Stimulated activated effector memory CD8-positive, alpha-beta T cell treated with anti-CD3 and anti-CD28 coated beads, Interleukin-12 subunit alpha, Interleukin-12 subunit beta, amount 100 ng/mL, for 72 hours (primary cell): ENCODE measurements at places on chromosomes 5 and 9.

- no peak for DNase-seq
These were observed 548.5 kb upstream of the GRAMD2B start for GRCh38 chr5:125874717-125875116.

GRCh38 chr9:137236936-137237421 lies 4.1 kb upstream of the TUBB4B start:
- DNase-seq, result no peak

DNA sequence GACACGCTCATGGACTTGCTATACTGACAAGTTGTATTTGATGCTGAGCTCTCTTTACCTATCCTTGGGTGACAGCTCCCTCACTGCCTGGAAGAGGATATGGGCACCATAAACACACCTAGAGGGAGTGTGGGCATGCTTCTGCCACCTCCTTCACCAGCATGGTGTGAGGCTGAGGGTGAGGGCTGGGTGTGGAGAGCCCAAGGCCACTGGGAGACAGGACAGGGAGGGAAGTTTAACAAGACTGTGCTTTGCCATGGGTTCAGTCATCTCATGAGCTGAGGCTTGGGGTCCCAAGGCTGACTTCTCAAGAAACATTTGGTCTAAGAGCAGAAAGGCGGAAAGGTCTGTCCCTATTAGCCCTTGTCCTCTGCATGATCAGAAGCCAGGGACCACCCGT lies 93.6 kb upstream of the ANKRD55 start:
- no peak for DNase-seq

DNA sequence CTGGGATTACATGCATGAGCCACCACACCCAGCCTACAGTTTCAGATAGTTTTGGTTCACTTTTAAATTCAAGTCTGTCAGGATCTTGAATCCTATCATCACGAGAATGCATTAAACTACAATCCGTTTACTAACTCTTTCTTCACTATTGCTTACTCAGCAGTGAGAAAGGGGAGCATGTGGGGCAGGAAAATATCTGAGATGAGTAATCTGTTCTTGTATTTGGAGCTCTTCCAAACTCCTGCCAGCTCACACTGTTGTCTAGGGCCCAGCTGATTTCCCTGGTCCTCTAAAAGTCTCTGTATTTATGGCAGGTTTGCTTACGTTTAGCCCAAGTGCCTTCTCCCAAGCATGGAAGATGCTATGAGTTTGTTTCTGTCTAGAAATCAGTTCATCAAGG lies 152.2 kb downstream of the FGF18 start:
- DNase-seq, result no peak

GRCh38 chr5:105940181-105940580 lies 1730.6 kb downstream of the EFNA5 start:
- DNase-seq, result no peak

GRCh38 chr5:2779459-2779858 lies 28.0 kb upstream of the IRX2 start:
- no peak for DNase-seq

GRCh38 chr9:87285183-87285850 lies 212.3 kb upstream of the DAPK1 start:
- no peak for DNase-seq

- DNase-seq, result peak; percentile 91
These were observed 849 bp upstream of the MGAT1 start for GRCh38 chr5:180803181-180804128.

- no peak for DNase-seq
These were observed 61.7 kb upstream of the SHB start for GRCh38 chr9:38130724-38131123.

DNA sequence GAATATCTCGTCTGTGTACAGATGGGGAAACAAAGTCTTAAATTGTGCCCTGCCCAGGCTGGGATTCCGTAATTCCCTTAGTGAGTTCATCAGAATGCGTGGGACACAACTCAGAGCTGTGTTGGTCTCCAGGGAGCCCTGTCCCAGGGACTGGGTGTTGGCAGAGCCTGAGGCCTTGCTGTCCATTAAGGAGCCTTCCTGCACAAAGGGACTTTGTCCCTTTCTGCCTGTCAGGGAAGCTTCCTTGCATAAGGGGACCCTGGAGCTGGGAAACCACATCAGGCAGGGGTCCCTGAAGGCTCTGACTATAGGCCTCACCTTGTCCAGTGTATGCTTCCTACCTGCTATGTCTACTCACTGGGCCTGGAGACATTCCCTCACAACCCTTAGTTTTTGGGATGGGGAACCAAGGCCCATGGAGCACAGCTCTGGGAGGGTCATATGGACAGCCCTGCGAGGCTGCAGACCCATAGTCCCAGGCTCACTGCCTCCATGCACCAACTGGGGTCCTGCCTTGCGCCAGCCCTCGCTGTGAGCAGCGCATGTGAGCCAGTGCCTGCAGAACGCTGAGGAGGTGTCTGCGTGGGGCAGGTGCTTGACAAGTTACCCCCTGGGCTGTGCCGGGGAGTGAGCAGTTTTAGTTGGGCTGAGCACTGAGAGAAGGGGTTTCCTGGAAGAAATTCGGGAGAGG lies 1.6 kb downstream of the CARD19 start:
- no peak for DNase-seq

- no peak for DNase-seq
These were observed 144.6 kb upstream of the NMUR2 start for GRCh38 chr5:152549709-152550108.

DNA sequence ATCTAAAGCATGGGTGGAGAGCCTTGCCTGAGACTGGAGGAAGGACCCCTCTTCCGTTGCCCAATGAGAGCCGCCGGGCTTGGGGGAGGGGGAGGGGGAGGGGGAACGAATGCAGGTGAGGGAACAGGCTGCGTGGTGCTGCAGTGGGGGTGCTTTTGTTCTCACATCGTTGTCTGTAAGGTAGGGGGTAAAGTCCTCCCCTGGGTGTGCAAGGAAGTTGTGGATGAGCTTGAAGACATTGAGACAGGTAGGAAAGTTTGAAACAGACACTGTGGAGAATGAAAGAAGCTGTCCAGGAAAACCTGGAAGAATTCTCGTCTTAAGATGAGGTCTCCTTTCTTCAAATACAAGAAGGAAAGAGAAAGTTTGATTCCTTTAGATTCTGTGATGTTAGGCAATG lies 94.1 kb upstream of the LIFR start:
- no peak for DNase-seq

DNA sequence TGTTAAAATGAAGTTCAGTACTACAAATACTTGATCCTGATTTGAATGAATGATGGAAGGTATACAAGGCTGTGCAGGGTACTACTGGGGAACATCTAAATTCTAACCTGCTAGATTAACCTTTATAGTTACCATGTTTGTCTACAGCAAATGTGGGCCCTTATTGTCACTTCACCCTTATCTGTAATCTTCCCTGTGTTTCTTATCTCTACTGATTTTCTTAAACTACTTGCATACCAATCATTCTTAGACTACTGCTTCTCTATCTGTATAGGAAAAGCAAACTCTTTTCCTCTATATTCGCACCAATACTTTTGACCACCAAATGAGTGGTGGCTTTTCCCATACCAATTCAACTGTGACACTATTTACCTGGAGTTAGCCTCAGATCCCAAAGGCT lies 210.7 kb downstream of the HINT1 start:
- no peak for DNase-seq
